ENCODE measurements at places on chromosomes 2 and 18.
A peak's percentile ranks its signal among the peaks of the same experiment; 100 is the strongest.

- DNase-seq: no peak
Observed at GRCh38 chr2:236351966-236352525, 87.8 kb upstream of the ASB18 start.

GRCh38 chr2:17543848-17544247 is 3.4 kb downstream of the VSNL1 start:
- DNase-seq: no peak

- no peak for DNase-seq
Observed at GRCh38 chr18:34594266-34594665, 115.8 kb upstream of the DTNA start.

- DNase-seq: no peak
Observed at GRCh38 chr2:240818293-240819125, 1.5 kb downstream of the KIF1A start.

DNA sequence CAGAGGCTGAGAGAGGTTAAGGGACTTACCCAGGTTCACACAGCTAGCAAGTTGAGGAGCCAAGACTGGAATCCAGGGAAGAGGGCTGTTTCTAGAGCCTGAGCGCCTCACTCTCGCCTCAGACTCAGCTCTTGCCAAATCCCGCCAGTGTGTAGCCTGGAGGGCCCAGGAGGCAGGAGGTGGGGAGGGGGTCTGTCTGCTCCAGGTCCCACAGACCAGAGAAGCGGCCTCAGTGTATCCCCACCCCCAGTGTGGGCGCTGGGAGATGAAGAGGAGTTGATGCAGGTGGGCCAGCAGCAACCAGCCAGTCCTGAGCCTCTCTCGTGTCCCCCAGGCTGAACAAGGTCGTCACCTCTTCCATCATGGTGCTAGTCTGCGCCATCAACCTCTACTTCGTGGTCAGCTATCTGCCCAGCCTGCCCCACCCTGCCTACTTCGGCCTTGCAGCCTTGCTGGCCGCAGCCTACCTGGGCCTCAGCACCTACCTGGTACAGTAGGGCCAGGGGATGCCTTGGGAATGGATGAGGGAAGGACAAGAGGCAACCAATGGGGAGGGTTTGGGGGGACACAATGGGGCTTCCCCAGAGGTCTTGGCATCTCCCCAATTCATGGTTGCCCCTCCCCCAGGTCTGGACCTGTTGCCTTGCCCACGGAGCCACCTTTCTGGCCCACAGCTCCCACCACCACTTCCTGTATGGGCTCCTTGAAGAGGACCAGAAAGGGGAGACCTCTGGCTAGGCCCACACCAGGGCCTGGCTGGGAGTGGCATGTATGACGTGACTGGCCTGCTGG is 5.2 kb upstream of the CTDSP1 start:
- DNase-seq: no peak

DNA sequence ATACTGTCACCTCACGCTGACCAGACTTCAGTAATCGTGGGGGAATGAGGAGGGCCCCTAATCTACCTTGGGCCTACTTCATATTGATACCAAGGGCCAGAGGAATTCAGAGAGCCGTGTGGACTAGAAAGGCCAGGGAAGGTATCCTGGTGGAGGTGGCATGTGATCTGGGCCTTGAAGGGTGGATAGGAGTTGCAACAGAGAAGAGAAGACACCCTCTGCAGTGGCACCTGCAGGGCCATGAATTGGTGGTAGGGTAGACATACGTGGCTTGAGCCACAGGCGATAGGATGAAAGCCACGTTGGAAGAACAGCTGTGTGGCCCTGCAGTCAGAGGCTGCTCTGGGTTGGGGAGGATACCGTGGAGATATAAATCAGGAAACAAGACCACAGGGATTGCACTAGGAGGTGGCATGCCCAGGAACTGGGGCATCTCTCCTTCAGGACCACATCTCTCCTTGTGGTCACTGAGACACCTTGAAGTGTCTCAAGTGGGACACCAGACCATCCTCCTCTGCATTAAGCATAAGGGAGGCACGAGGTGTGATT is 141.4 kb downstream of the CYP26B1 start:
- DNase-seq: no peak

DNA sequence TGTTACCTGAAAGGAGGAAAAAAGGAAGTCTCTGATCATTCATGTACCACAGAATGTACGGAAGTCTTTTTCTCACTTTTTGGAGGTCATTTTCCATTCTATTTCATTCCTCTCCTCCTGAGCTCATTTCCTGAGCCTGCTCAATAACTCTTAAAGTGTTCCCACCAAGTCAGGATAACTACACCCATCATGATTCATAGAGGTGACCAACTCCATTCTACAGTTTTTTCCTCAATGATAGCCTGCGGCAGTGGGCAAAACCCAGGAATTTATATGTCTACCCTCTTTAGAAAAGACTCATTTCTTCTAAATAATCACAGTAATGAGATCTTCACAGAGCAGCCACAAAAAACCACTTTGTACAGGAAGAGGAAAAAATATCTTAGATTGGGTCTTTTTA is 372.5 kb downstream of the RBM43 start:
- DNase-seq: no peak

GRCh38 chr2:158495175-158495574 is 38.4 kb downstream of the PKP4 start:
- DNase-seq: no peak

DNA sequence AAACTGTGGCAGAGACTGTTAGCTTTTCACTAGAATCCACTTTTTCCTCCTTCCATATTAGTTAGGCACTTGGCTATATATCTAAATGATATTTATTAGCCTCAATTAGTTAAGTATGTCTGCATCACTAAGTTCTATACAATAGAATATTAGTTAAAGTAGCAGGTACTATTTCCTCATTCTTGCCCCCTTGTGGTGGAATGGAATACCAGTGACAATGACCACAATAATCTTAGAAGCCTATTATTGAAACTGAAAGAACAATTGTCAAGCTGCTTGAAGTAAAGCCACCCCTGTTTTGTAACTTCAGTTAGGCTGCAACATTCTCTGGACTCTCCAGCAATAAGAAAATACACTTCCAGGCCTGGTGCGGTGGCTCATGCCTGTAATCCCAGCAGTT is 476.3 kb upstream of the VWC2L start:
- peak; percentile 8 for DNase-seq

- DNase-seq: no peak
Observed at GRCh38 chr18:21629089-21629832, 17.1 kb downstream of the SNRPD1 start.

- peak; percentile 38 for DNase-seq
Observed at GRCh38 chr2:17719562-17720371, 33.8 kb downstream of the SMC6 start.

DNA sequence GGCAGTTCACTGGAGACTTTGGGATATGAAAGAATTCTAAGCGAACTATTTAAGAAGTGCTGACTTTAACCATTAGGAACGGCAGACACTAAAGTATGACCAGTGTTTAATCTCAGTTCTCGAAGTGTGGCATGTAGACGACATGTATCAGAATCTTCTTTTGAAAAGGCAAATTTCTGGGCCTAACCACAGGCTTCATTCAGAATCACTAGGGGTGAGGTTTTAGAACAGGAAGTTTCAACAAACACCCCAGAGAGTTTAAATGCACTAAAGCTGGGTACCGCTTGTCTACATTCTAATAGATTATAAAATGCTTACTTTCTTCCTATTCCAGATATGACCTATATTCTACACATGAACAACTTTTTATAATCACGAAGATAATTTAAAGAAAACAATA is 180.3 kb downstream of the ANKRD44 start:
- DNase-seq: no peak

DNA sequence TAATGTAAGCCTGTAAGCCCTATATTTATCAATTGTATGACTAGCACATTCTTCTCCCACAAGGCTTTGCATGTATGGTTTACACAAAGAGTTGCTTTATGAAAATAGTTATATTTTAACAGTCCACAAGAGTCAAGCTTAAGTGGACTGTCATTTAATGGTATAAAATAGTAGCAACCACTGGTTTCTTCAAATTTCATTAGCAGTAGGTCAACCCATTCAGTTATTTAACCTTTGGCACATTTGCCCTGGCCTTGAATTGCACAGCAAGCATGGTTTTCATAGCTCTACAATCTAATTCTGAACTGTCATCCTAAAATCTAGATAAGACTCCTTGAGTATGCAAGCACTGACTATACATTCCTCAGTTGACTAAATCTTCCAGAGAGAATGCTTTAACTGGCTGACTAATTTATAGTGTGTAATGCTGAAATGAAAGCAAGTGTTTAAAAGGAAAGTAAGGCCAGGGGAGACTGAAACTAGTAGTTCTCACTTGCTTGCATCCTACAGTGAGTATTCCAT is 1.8 kb downstream of the DPP4 start:
- DNase-seq: no peak

GRCh38 chr2:112600634-112601033 is 16.2 kb downstream of the CHCHD5 start:
- no peak for DNase-seq

DNA sequence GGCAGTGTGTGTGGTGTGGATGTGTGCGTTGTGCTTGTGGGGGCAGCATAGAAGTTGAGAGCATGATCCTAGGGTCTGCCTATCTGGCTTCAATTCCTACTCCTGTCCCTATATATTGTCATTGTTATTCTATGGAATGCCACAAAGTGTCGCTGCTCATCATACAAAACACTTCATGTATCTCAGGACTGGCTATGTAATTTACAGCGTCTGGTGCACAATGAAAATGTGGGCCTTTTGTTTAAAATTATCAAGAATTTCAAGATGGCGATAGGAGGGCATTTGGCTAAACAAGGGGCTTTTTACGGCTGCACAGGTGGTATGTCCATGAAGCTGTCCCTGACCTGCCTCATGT is 3.4 kb downstream of the SERPINB2 start:
- peak; percentile 90 for DNase-seq

DNA sequence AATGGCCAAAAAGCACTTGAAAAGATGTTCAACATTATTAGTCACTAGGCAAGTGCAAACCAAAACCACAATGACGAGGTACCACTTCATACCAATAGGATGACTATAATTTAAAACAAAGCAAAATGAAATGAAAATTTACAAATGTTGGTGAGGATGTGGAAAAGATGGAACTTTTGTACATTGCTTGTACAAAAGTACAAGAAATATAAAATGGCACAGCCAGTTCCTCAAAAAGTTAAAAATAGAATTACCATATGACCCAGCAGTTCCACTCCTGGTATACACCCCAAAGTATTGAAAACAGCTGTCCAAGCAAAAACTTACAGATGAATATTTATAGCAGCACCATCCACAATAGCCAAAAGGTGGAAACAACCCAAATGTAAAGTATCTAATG is 107.8 kb upstream of the XPO1 start:
- no peak for DNase-seq

GRCh38 chr2:108316461-108317258 is 28.0 kb downstream of the SULT1C2 start:
- no peak for DNase-seq

DNA sequence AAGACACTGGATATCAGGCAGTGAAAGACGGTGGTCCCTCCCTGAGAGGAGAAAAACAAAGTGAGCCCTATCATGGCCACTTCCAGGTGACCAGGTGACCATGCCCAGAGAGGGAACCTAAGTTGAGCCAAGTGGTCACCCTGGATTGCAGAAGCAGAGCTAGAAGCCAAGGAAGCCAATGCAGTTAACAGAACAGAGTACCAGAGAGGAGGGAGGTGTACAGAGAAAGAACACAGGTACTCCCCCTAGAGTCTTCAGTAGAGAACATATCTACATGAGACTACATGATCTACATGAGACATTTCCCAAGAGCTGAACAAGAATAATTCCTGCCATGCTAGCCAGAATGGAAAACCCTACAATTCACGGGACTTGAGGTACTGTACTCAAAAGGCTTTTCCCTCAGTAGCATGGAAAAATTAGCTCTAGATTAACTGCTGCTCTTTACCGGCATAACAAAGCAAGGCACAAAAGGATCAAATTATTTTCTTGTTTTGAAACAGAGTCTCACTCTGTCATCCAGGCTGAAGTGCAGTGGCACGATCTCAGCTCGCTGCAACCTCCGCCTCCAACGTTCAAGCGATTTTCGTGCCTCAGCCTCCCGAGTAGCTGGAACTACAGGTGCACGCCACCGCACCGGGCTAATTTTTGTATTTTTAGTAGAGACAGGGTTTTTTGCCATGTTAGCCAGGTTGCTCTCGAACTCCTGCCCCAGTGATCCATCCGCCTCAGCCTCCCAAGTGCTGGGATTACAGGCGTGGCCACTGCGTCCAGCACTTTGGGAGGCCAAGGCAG is 23.5 kb downstream of the ROCK2 start:
- DNase-seq: peak; percentile 71

DNA sequence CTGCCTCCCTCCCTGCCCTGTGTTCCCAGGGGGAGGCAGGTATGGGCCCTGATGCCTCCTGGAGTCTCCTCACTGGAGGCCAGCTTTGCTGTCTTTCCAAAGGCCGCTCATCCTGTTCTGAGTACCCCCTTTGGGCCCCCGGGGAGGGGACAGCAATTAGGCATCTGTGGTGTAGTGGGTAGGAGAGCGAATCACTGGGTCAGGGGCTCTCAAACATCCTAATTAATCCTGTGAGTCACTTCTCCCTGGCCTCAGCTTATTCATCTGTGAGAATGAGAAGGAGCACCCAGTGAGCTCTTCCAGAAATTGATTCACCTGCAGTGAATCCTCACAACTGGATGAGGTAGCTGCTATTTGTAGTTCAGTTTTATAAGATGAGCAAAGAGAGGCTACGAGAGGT is 16.4 kb downstream of the TET3 start:
- DNase-seq: no peak

DNA sequence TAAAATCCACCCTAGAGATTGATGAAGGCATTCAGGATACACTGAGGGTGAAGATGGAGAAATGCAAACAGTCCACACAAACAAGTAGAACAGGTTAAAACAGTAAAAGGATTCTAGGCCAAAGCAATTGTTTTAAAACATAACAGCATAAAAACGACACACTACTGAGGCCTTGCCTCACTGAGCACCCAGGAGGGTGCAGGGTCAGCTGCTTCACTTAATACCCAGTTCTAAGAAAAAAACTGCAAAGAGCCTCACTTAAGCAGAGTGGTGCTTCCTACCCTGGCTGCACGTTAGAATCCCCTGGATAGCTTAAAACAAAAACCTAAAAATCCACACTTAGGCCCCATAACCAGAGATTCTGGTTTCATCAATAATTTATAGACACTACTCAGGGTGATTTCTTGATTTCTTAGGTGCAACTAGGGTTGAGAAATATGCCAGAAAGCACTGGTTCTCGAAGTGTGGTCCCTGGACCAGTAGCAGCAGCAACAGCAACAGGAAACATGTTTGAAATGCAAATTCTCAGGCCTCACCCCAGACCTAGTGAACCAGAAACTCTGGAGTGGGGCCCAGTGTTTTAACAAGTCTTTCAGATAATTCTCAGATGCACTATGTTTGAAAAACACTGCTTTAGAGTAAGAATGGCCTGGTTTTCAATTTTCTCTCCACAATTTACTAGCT is 279.1 kb downstream of the ZEB2 start:
- DNase-seq: no peak

DNA sequence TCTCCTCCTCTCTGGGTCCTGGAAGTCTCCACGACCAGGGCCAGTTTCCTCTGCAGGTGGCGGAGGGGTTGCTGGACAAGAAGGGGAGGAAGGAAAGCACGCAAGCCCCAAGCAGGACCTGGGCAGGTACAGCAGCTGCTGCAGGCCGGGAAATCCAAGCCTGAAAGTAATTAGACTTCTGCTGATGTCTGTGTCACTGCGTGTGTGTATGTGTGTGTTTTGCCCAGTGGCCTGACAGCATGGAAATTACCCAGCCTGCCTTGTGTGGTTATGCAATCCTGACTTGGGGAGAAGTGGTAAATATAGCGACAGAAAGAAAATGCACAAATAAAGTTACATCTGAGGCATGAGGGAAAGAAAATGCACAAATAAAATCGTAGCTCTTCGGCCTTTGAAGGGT is 121.8 kb upstream of the ZBTB14 start:
- DNase-seq: no peak

All from Kasumi-1 (cell line).